ENCODE measurements at places on chromosomes 2 and 18. TPM values are rescaled to one million over a fixed set of nuclear protein-coding genes. Genes with fewer than 3 reads are reported as not detected.

DNA sequence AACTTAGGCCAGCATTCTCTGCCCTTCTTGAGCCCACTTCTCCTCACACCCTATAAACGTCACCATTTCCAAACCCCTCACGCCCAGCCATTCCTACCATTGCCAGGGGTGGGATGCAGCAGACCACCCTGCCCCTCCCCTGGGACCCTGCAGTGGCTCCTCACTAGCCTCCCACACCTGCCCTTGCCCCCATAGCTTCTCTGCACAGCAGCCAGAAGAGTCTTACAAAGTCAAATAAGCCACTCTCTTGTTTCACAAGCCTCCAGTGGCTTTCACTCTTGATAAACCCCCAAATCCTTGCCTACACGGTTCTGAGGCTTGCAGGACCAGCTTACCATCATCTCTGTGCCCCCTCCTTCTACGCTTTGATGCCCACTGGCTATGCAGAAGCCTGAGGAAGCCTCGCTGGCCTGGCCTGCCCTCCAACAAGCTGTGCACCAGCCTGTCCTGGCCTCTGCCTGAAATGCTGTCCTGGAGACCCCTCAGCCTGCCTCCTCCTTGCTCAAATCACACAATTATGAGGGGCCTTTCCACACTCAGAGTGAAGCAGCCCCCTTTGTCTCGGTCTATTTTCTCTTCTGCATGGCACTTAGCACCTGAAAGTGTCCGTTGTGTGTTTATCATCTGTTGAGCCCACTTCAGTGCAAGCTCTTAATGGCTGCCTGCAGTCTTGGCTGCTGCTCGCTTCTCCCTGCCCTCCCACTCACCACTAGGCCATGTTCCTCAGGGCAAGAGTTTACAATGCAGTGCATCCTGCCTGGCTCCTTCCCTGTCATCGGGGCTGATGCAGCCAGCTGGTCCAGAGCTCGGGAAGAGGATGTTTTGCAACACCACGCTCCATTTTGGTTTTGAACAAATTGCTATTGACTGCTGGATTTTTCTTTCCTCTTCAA lies 82.6 kb upstream of the RGPD5 start:
- H3K27ac ChIP-seq, result no peak overlapping the region
- H3K4me1 ChIP-seq, result no peaks in the 10 kb centered on the region
- H3K27me3 ChIP-seq, result no peaks in the 10 kb centered on the region

The MYO5B gene
- 0.98 TPM for total RNA-seq

DNA sequence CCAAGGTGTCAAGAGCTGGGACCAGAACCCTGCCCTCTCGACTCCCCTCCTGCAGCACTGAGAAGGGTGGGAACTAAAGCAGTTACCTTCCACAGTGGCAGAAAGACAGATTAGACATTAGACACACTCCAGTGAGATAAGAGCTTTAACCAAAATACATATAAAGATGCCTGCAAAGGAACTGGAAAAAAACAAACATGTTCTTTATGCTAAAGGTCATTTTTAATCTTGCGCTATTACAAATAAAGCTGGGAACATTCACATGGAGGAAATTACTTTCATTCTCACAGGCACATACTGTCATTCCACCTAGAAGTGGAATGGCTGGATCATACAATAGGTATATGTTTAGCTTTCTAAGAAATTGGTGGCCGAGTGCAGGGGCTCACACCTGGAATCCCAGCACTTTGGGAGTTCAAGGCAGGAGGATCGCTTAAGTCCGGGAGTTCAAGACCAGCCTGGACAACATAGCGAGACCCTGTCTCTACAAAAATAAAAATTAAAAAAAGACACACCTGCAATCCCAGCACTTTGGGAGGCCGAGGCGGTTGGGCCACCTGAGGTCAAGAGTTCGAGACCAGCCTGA lies 41.9 kb downstream of the C2orf76 start:
- H3K27me3 ChIP-seq, result no peaks in the 10 kb centered on the region
- no peak for DNase-seq
- H3K36me3 ChIP-seq, result no peaks in the 10 kb centered on the region

DNA sequence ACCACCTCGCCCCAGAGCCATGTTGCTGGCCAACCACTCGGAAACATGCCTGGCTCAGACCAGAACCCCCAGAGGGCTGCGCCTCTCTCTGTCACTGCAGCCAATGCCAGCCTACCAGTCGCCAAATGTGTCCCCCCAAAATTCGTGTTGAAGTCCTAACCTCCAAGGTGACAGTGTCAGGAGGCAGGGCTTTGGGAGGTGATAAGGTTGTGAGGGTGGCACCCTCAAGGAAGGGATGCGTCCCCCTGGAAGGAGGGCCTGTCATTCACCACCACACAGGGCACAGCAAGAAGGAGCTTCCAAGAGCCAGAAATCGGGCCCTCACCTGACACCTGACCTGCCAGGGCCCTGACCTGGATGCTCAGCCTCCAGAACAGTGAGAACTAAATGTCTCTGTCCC lies 291.9 kb upstream of the SALL3 start:
- no peaks in the 10 kb centered on the region for H3K27me3 ChIP-seq
- no peak overlapping the region for H3K4me3 ChIP-seq
- no peaks in the 10 kb centered on the region for H3K4me1 ChIP-seq
- H3K27ac ChIP-seq, result no peak overlapping the region
- DNase-seq, result no peak

GRCh38 chr18:73283788-73284187 lies 416.0 kb upstream of the NETO1 start:
- H3K4me1 ChIP-seq, result no peaks in the 10 kb centered on the region
- DNase-seq, result no peak
- H3K4me3 ChIP-seq, result no peak overlapping the region
- no peak overlapping the region for H3K27ac ChIP-seq
- H3K27me3 ChIP-seq, result no peaks in the 10 kb centered on the region

- no peaks in the 10 kb centered on the region for H3K27me3 ChIP-seq
- DNase-seq, result no peak
- H3K27ac ChIP-seq, result no peak overlapping the region
- no peaks in the 10 kb centered on the region for H3K4me1 ChIP-seq
- H3K36me3 ChIP-seq, result no peaks in the 10 kb centered on the region
- no peak overlapping the region for H3K4me3 ChIP-seq
Observed at GRCh38 chr2:223585666-223586065, 16.5 kb downstream of the SCG2 start.

GRCh38 chr18:13362607-13363006 lies 144.0 kb downstream of the LDLRAD4 start:
- H3K27me3 ChIP-seq, result no peaks in the 10 kb centered on the region
- no peak overlapping the region for H3K4me3 ChIP-seq
- H3K27ac ChIP-seq, result no peak overlapping the region
- peaks cover 5% of the 10 kb centered on the region for H3K4me1 ChIP-seq
- no peak for DNase-seq
- H3K36me3 ChIP-seq, result no peaks in the 10 kb centered on the region

The MAIP1 gene
- total RNA-seq, result 13.4 TPM

The TEX44 gene
- total RNA-seq, result not detected

DNA sequence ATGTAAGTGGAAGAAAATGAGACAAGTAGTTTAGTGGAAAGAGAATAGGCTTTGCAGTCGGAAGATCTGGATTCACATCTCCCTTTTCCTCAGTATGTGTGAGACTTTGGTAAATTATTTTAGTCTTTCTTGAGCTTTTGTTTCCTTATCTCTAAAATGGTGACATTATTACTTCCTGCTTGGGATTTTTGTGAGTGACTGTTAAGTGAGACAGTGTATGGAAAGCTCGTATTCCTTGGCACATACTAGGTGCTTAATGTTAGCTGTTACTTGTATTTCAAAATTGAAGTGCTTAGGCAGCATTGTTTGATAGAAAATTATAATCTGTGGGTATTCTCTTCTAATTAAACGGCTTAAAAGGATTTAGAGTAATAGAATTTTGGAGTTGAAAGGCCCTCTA lies 2.0 kb downstream of the ZNF638 start:
- no peak overlapping the region for H3K27ac ChIP-seq
- H3K27me3 ChIP-seq, result no peaks in the 10 kb centered on the region
- peaks cover 3% of the 10 kb centered on the region for H3K36me3 ChIP-seq
- DNase-seq, result no peak
- peak overlapping the region; percentile 18 for H3K4me3 ChIP-seq

- no peak overlapping the region for H3K4me3 ChIP-seq
- no peaks in the 10 kb centered on the region for H3K36me3 ChIP-seq
- DNase-seq, result no peak
- H3K27ac ChIP-seq, result no peak overlapping the region
- no peaks in the 10 kb centered on the region for H3K27me3 ChIP-seq
- no peaks in the 10 kb centered on the region for H3K4me1 ChIP-seq
Observed at GRCh38 chr18:57188851-57189557, 42.1 kb downstream of the BOD1L2 start.

GRCh38 chr2:171042253-171042969 lies 113.4 kb downstream of the GORASP2 start:
- no peaks in the 10 kb centered on the region for H3K27me3 ChIP-seq
- H3K4me3 ChIP-seq, result no peak overlapping the region
- peaks cover 10% of the 10 kb centered on the region for H3K36me3 ChIP-seq
- DNase-seq, result no peak
- no peaks in the 10 kb centered on the region for H3K4me1 ChIP-seq

- H3K4me3 ChIP-seq, result no peak overlapping the region
- peak; percentile 79 for DNase-seq
- H3K36me3 ChIP-seq, result no peaks in the 10 kb centered on the region
- no peak overlapping the region for H3K27ac ChIP-seq
Observed at GRCh38 chr2:184532551-184532950, 65.8 kb upstream of the ZNF804A start.

GRCh38 chr2:102592601-102593000 lies 26.8 kb upstream of the SLC9A2 start:
- H3K4me3 ChIP-seq, result no peak overlapping the region
- H3K36me3 ChIP-seq, result no peaks in the 10 kb centered on the region
- H3K4me1 ChIP-seq, result no peaks in the 10 kb centered on the region

DNA sequence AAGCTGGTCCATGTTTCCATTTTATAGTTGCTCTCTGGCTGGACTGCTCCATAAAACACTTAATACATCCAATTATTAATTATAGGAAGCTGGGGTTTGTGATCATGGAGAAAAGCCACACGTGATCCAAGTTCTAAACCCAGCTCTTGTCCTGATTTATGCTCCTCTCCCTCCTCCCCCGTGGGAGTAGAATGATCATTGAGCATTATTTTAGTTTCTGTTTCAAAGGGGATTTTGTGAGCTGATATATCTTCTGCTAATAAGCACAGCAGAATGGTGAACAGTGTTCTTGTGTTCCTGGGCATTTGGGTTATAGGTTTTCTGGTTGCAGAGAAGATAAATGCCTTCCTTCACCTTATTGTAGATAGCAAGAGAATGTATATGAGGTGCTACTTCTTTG lies 135.7 kb upstream of the TMEM200C start:
- no peak for DNase-seq
- no peak overlapping the region for H3K4me3 ChIP-seq
- no peak overlapping the region for H3K27ac ChIP-seq
- no peaks in the 10 kb centered on the region for H3K27me3 ChIP-seq
- H3K36me3 ChIP-seq, result no peaks in the 10 kb centered on the region

The WIPF1 gene
- 18.7 TPM for total RNA-seq

The SIGLEC15 gene
- total RNA-seq, result 0.09 TPM

DNA sequence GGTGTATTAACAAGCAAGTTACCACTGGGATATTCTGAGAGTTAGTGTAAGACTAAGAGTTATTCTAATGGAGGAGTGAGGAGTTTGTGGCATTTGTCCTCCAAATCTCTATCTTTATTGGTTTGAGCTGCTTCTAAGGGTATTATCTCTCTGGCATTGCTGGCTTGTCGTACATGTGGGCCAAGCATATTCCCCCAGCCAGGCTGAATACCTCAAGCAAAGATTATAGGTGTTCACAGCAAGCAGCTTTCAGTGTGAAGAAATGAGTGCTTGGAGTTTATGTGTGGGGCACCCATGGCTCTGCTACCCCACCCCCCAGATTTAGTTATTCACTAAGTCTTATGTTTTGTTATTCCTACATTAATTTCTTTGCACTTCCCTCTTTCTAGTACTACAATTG lies 193.6 kb upstream of the FANCL start:
- H3K4me3 ChIP-seq, result no peak overlapping the region
- no peaks in the 10 kb centered on the region for H3K4me1 ChIP-seq
- no peaks in the 10 kb centered on the region for H3K27me3 ChIP-seq

The HTR2B gene
- total RNA-seq, result 0.22 TPM

GRCh38 chr2:66433945-66434678 lies 813 bp upstream of the MEIS1 start:
- DNase-seq, result peak; percentile 88
- peak overlapping the region; percentile 91 for H3K27ac ChIP-seq
- H3K4me3 ChIP-seq, result peak overlapping the region; percentile 81
- H3K36me3 ChIP-seq, result no peaks in the 10 kb centered on the region
- peaks cover 43% of the 10 kb centered on the region for H3K27me3 ChIP-seq
